ENCODE measurements at places on chromosomes 3 and 15.

- DNase-seq, result no peak
Measured at GRCh38 chr3:131713416-131714123, 210.8 kb upstream of the MRPL3 start.

DNA sequence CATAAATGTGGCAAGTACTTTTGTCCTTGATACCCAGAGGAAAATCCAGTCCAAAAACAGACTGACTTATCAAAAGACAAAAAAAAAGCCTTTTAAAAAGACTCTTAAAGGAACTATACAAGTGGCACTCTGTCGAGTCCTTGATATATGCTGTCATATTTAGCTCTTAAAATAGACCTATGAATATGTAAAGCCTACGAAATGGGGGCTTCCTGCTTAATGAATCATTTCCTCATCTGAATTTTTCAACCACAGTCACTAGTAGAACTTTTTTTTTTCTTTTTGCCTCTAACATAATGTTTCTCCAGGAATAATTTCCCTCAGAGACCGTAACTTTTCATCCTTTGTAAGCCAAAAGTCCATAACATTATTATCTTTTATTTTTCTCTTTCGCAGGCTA is 95.8 kb downstream of the P3H2 start:
- DNase-seq, result no peak

GRCh38 chr3:14494973-14495300 is 45.2 kb downstream of the GRIP2 start:
- DNase-seq, result no peak

DNA sequence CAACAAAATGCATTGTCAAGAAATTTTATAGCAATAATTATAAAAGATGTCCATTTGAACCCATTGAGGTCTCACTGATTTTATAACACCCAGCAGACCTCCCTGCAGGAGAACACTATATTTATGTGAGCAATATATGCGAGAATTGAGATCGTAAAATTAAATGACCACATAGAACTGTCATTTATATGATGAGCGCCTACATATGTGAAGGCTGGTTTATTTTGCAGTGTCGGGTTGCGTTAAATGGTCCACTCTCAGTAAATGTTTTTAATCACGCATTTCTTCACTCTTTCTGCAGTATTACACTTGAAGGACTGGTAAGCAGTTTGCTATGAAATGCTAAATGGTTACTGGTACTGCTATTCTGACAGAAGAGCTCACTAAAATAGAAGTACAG is 408.5 kb upstream of the AGTR1 start:
- no peak for DNase-seq

- DNase-seq, result no peak
Measured at GRCh38 chr15:33068511-33068990, 126.0 kb downstream of the FMN1 start.

DNA sequence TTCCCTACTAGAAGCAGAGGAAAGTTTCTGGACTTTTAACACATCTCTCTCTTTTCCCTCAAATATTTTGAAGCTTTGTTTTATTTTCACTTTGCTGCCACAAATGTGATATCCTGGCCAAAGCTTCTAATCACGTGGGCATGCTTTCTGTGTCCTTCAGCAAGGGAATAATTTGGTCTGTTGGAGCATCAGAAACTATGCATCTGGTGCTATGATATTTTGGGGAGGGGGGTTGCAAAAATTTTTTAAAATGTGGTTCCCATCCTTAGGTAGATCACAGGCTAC is 254.2 kb downstream of the GAP43 start:
- DNase-seq, result no peak

DNA sequence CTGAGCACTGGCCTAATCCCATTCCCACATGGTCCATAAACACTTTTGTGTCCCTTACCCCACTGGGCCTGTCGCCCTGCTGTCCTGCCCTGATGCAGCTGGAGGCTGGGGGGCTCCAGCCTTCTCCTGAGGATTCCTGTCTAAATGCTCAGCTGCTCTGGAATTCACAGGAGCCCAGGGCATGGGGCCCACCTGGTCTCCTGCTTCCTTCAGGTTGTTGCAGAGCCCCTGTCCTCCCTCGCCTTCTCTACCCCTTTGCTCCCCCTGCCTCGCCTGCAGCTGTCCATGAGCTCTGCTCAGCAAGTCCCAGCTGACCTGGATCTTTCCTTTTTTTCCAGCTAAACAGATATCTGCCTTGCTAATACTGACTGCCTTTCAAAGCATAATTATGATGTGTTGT is 286.9 kb downstream of the XXYLT1 start:
- no peak for DNase-seq

GRCh38 chr3:45939341-45939771 is 3.9 kb upstream of the CXCR6 start:
- no peak for DNase-seq

- no peak for DNase-seq
Measured at GRCh38 chr3:178618197-178618596, 82.0 kb downstream of the KCNMB2 start.

- DNase-seq, result no peak
Measured at GRCh38 chr3:190121061-190121377, 322 bp upstream of the P3H2 start.

- no peak for DNase-seq
Measured at GRCh38 chr15:99117563-99118257, 12.8 kb downstream of the SYNM start.
